ENCODE measurements at places on chromosomes 2 and 18.

DNA sequence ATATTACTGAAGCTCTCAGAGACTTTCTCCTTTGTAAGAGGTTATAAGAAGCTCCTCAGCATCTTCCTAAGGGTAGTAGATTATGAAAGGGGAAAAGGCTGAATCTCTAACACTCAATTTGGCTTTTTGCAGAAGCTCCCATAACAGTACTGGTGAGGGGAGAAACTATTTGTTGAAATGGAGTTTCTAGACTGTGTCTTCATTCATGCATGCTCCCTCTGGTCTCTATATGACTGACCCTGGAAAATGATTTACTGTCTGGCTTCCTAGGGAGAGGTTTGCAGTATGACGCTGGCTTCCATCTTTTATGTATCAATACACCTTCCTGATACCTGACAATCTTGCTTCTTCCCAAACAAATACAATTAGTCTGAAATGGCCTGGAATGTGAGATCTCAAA lies 63.9 kb downstream of the LDAH start:
- DNase-seq, result no peak

DNA sequence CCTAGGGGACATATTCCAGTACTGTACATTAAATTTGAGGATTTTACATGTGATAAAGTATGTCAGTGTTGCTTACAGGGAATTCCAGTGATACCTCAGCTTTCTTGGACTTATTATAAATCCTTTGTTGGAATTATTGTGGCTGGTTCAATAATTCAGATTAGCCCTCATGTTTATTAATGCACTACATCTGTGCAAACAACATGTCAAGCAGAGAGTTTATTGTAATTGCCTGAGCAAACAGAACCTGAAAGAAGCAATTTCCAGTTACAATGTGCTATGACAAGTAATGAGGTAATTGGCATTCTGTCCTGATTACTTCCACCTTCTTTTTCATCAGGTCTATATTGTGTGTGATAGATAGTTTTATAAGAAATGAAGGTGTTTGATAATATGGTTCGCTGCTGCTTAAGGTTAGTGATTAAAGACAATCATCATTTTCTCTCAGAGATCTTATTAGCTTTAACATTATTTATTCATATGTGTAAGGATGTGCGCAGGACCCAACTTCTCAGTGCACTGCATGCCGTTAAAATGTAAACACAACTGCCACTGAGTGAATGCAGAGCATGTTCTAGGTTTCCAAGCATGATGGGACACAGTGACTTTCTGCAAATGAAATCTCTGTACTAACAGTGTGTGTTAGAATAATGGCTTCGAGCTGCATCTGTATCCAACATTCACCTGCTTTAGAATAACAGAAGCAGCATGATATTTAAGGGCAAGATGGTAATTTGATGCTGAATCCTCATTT lies 973.7 kb upstream of the POU3F3 start:
- DNase-seq, result no peak

GRCh38 chr2:30514848-30515435 lies 67.9 kb downstream of the LCLAT1 start:
- DNase-seq, result no peak

DNA sequence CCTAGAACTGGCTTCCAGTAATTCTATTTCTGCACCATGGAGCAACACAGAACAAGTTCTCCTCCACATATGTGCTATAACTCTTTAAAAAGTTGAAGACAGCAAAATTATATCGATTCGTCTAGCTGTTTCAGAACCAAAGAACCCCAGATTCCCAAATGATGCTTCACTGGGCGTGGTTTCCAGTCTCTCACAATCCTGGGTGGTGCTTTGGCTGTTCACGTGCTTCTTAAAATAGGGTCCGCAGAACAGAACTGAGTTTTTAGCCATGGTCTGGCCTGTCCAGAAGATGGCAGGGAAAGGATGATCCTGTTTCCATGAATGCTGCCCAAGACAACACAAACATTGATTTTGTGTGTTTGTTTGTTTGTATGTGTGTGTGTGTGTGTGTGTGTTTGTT lies 37.6 kb upstream of the PARD3B start:
- no peak for DNase-seq

DNA sequence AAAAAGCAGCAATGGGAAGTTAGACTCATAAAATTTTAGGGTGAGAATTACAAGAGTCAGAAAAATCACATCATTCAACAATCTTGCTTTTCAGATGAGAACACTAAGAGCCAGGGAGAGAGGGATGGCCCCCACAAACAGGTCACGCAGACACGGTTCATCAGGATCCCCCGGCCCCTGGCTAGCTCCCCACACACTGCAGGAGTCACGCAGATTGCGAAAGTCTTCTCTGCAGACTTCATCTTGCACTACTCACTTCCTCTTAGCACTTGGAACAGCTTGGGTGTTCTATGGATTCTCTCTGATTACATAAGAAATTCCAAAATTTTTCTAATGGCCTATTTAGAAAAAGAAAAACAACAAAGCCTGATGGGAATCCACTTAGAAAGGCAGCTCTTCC lies 21.6 kb upstream of the SULT1C2 start:
- peak; percentile 30 for DNase-seq

- DNase-seq, result no peak
Observed at GRCh38 chr2:239262484-239263230, 138.2 kb downstream of the HDAC4 start.

DNA sequence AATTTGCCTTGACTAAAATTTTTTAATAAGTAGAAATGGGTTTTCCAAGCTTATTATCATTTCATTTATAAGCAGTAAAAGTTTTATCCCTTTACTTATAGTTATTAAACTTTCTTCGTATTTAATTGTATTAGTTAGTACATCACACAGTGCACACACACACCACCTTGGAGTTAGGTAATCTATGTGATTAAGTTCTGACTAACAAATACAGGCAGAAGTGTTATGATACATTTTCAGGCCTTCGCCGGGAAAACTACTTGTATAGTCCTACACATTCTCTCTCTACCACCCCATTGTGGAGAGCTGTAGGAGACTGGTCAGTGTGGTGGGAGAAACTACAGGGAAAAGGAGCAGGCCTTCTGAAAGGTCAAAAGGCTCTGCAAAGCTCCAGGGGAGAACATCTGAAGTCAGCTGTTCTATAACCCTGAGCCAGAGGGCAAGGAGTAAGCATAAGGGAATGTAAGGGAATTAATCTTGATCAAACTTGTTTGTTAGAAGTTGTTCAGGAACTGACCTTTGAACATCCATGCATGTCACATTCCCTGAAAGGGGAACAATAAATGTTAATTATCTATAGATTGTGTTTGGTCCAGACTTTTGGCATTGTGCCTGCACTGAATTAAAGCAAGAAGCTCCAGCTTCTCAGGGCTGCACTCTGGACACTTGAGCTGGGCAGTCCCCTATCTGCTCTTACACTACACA lies 231.7 kb downstream of the FSIP2 start:
- no peak for DNase-seq

- peak; percentile 69 for DNase-seq
Observed at GRCh38 chr18:13612196-13612997, 114.0 kb downstream of the FAM210A start.

- DNase-seq, result no peak
Observed at GRCh38 chr2:199830531-199830930, 20.5 kb downstream of the FTCDNL1 start.

DNA sequence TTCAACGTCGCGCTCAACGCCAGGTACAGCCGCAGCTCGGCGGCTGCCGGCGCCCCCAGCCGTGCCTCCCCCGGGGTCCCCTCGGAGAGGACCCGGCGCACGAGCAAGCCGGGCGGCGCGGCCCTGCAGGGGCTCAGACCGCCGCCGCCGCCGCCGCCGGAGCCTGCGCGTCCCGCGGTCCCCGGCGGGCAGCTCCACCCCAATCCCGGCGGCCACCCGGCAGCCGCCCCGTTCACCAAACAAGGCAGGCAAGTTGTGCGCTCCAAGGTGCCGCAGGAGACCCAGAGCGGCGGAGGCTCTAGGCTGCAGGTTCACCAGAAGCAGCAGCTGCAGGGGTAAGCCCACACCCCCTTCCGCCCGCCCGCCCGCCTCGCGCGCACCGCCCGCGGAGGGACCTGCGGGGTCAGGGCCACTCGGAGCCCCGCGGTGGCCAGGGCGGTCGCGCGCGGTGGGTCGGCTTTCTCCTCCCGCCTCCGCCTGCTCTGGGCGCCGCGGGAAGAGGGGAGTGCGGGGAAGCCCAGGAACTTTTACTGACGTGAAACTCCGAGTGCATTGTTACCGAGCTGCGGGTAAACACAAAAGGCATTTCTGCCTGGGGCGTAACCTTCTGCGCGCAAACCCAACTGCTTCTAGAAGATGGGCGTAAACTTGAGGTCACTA lies 861 bp downstream of the LTBP1 start:
- DNase-seq, result no peak

DNA sequence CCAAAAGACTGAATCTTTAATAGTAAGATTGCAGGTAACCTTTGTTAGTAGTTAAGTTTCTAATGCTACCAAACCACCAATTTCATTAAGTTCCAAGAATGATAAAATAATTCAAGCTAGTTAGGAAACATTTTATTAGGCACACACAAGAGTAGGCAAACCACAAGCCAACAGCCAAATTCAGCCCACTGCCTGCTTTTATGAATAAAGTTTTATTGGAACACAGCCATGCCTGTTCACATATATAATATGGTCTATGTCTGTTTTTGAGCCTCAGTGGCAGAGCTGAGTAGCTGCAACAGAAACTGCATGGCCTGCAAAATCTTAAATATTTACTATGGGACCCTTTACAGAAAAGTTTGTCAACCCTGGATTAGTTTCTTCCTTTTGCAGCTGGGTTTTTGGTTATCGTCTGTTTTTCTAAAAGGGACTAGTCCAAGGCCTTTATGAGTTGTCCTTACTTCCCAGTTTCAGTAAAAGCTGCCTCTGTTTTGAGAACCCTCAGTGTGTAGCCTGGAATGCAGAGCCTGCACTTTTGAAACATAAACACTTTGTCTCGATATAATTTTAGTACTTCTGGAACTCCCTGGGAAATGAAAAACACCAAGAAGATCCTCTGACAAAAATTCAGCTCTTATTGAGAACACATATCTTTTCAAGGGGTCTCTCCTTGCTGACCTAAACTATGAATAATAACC lies 39.1 kb downstream of the FRZB start:
- no peak for DNase-seq

DNA sequence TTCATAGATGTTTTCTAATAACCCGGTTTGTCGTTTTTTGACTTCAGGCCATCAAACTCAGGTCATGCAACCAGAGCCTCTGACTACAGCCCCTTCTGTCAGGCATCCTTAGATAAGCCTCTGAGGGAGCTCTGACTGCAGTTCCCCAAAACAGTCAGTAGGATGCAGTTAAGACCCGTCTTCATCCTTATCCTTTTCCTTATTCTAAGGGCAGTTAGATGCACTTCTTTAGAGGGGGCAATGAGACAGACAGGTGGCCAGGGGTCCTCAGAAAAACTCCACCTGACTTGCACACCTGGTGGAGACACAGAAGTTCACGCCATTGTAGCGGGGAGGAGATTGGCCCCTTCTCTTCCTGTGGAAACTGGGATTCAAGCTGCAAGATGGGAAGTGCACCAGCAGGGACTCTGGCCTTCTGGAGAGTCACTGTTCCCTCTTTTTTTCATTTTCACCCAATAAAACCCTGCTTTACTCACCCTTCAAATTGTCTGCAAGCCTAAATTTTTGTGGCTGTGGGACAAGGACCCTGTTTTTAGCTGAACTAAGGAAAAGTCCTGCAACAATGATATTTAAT lies 104.8 kb upstream of the TFPI start:
- peak; percentile 49 for DNase-seq

GRCh38 chr2:182415771-182416170 lies 11.1 kb downstream of the PDE1A start:
- DNase-seq, result no peak

DNA sequence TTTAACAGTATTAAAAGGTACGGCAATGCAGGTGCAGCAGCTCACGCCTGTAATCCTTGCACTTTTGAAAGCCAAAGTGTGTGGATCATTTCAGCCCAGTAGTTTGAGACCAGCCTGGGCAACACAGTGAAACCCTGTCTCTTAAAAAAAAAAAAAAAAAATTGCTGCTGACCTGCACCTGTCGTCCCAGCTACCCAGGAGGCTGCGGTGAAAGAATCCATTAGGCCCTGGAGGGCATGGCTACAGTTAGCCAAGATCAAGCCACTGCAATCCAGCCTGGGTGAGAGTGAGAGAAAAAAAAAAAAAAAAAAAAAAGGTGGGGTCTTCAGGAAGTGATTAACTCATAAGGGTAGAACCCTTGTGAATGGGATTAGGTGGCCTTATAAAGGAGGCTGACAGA lies 12.8 kb downstream of the CUL3 start:
- DNase-seq, result no peak

- no peak for DNase-seq
Observed at GRCh38 chr2:159256159-159256558, 30.3 kb downstream of the WDSUB1 start.

DNA sequence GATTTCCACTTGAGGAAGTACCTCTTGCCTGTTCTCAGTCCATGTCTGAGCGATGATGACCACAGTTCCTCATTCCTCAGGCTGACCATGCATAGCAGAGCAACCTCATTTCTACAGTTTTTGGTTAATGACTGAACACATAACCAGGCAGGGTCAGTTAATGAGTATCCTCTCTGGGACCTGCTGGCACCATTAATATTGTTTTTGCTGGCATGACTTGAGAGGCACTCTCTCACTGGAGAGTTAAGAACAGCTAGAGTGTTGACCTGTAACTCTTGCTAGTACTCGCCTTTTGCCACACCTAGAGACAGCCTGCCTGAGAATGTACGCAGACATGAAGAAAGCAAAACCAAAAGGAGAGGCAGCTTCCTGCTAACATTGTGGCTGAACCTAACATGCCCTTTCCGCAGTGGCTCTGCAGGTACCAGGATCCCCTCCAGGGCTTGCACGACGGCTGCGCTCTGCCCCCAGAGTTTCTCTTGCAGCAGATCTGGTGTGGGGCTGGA lies 23.9 kb downstream of the PECR start:
- DNase-seq, result peak; percentile 42

DNA sequence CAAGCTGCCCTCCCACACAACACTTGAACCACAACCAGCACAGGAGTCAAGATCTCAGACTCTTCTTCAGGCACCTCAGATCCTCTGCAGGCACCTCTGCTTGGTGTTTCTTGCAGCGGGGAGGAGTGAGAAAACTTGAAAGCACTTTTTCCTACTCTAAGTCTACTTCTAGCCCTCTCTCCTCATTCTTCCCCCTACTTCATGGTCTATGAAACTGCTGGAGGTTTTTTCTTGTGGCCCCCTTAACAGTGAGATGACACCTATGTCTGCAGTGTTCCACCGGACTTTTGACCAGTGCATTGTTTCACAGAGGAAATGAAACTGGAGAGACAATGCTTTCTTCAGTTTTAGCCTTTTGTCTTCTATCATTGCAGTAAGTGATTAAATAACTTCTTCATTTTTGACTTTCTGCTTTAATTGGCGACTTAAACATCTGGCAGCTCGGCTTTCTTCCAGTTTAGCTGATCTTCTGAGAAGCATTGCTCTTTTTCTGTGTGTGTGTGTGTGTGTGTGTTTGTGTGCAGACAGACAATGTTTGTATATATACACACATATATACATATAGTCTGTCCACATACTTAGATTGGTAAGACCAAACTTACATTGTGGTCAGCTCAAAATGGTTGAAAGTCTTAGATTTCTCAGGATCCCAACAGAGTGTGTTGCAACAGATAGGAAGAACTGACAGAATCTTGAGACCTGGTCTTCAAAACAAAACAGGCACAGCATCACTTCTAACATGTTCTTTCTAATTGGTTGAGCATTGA lies 1474.0 kb upstream of the TMEFF2 start:
- peak; percentile 41 for DNase-seq

- no peak for DNase-seq
Observed at GRCh38 chr2:56014046-56014730, 90.6 kb upstream of the EFEMP1 start.

GRCh38 chr2:185780890-185781289 lies 42.3 kb downstream of the FSIP2 start:
- DNase-seq, result no peak

- peak; percentile 25 for DNase-seq
Observed at GRCh38 chr2:162155093-162155492, 3.0 kb upstream of the GCG start.

GRCh38 chr2:118973542-118973951 lies 31.6 kb downstream of the MARCO start:
- no peak for DNase-seq

All from OCI-M1 (cell line).